ENCODE measurements at places on chromosomes 2 and 18.

- no peak for DNase-seq
These were observed 367.9 kb downstream of the TNS1 start for GRCh38 chr2:217634871-217635270.

- DNase-seq, result no peak
These were observed 20.0 kb downstream of the TMEM247 start for GRCh38 chr2:46499392-46499785.

DNA sequence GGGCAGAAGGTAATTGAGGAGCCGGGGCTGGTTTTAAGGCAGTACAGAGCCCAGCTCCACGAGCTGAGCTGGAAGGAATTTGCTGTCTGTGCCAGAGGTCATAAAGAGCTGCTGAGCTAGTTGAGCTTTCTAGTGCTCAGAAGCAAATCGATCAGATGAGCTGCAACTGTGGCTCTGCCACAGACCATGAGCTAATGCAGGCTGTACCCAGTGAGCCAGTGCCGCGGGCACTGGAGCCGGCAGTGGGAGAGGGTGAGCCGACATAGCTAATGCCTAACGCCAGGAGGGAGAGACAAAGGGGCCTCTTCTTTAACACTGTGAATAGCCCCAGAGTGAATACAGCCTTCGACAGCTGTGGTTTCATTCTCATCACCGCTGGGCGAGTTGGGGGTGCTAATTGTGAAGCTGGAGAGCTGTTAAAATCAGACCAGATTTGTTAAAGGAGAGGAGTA is 410.1 kb upstream of the TCF4 start:
- no peak for DNase-seq

- no peak for DNase-seq
These were observed 106.2 kb downstream of the INHBB start for GRCh38 chr2:120452131-120452530.

DNA sequence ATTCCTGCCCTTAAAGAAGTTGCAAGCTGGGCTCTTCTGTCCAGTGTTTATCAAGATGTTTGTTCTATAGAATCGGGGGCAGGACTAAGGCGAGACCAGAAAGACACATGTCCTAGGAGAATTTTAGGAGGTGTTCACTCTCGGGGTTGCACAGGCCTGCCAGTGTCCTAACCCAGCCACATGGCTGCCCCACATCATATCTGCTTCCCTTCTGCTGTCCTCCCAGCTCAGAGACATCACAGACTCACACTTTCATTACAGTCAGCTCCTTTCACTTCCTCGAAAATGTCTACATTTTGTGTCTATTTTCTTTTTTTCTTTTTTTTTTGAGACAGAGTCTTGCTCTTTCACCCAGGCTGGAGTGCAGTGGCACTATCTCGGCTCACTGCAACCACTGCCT is 10.7 kb upstream of the MRO start:
- no peak for DNase-seq

DNA sequence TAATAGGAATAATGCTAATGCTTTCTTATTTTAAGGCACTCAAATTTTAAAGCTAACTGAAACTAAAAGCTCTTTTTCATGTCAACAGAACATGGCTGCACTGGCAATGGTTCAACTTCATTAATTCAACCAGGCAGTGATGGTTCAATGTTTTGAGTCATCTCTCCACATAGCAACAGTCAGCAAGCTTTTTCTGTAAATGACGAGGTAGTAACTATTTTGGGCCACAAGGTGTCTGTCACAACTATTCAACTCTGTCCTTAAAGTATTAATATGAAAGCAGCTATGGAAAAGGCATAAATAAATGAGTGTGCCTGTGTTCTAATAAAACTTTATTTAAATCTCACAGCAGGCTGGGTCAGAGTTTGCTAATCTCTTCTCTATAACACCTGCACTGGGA is 1425.6 kb upstream of the PIK3C3 start:
- DNase-seq, result no peak

GRCh38 chr2:240460253-240460711 is 24.8 kb downstream of the GPC1 start:
- DNase-seq, result no peak

DNA sequence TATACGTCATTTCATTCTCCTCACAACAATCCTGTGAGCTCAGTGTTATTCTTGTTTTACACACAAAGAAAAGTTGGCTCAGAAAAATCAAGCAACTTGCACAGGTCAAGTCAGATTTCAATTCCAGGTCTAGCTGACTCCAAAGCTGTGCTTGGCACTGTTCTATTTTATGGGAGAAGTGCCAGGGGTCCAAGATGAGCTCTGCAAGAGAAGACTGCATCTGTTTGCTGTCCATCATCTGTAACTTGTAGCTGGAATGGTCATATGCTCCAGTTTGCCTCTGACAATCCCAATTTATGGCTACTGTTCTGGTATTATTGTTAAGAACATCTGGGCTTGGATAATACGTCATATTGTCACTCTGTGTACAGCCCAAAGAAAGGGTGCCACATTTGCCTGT is 28.9 kb downstream of the KCNF1 start:
- DNase-seq, result no peak

DNA sequence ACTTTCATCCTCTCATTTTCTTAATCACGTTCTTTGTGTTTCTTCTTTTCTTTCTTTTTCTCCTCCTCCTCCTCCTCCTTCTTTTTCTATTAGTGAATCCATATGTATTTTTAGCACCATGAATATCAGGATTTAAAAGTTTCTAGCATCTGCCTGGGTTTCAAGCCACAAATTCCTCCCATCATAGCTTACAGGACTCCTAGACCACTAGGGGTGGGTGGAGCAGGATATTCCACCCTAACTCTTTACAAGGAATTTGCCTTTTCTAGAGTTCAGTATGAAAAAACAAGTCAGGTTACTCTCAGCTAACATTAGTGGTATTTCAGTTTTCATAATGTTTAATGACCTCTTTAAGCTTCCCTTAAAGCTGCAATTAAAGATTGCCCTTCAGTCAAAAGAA is 19.1 kb upstream of the LRRTM1 start:
- DNase-seq, result no peak

- no peak for DNase-seq
These were observed 464 bp upstream of the SESTD1 start for GRCh38 chr2:179265082-179265510.
